Upper lobe of right lung (tissue), 1 donor: ENCODE measurements at places on chromosomes 1 and 21.

GRCh38 chr1:77688939-77689338, 6.5 kb upstream of the ZZZ3 start:
- no peak for DNase-seq

GRCh38 chr1:164728719-164729118, 169.7 kb downstream of the PBX1 start:
- DNase-seq: no peak

DNA sequence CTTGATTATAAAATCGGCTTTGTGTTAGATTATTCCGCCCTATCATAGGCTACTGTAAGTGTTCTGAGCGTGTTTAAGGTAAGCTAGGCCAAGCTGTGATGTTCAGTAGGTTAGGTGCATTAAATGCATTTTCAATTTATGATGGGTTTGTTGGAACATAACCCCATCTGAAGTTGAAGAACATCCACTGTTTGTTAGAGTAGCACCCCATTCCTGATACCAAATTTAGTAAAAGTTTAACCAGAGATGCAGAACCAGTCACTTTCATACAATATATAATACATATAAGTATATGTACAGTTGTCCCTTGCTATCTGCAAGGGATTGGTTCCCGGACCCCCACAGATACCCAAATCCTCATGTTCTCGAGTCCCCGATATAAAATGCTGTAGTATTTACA, 16.1 kb downstream of the UBASH3A start:
- no peak for DNase-seq

GRCh38 chr1:159920651-159921050, 4.7 kb downstream of the TAGLN2 start:
- no peak for DNase-seq
